ENCODE measurements at places on chromosomes 1 and 21. TPM values are rescaled to one million over a fixed set of nuclear protein-coding genes. Genes with fewer than 3 reads are reported as not detected.

GRCh38 chr21:37244501-37245095 is 22.5 kb downstream of the VPS26C start:
- DNase-seq: no peak

The PAQR7 gene
- total RNA-seq: 8.7 TPM

GRCh38 chr1:18332576-18332975 is 148.2 kb upstream of the KLHDC7A start:
- DNase-seq: no peak

The PLCH2 gene
- 0.92 TPM for total RNA-seq

DNA sequence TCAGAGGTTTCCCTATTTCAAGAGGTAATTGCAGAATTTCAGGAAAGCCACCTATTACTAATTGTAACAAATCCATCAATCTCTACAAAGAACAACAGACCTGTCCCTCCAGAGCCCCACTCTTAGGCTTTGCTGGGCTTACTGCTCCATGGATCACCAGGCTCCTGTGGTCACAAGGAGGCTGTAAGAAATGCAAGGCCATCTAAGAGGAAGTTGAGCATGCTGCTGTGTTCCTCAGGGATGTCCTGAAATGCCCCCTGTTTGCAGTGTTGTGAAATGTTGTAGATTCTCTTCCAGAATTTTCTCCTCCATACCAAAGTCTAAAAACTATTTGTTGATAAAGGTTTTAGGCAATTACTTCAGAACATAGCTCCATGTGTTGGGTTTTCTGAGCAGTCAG is 24.4 kb upstream of the DUSP23 start:
- DNase-seq: no peak

DNA sequence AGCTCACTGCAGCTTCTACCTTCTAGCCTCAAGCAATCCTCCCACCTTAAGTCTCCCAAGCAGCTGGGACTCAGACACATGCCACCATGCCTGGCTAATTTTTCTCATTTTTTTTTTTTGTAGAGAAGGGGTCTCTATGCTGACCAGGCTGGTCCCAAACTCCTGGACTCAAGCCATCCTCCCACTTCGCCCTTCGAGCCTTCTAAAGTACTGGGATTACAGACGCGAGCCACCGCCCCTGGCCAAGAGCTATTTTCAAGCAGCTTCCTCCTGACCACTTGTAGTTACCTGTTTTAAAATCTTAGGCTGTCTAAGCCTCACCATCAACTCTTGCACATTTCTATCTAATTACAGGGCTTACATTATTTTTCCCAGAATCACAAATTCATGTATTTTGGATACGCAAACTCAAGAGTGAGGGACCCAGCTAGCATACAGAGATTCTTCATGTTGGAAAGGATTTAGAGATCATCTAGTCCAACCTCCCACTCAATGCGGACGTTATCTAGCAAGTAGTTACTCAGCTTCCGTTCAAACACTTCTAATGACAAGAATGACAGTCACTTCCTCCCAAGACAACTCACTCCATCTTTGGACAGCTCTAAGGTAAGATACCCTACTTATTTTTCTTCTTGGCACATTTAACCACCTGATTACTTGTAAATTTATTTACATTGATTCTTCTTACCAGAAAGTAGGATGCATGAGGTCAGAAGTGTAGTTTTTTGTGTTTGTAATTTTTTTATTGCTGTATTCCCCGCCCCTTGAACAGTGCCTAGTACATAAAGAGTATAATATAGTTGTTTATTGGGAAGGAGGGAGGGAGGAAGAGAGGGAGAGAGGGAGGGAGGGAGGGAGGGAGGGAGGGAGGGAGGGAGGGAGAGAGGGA is 65.4 kb downstream of the LUZP1 start:
- no peak for DNase-seq

The OR10J1 gene
- not detected for total RNA-seq

DNA sequence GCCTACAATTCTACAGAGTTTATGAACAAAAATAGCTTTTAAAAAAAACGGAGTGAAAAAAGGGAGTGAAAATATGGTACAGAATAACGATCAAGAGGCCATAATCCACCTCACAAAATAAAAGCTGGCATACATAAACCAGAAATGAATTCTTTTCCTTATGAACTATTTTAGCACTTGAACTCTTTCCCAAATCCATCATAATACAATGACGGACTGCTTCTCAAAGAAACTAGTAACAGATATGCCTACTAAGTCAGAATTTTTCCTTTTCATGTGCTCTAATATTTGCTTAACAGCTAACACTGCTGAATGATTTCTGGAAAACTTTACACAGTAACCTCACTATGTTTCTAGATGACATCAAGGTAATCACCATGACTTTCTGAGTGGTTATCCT is 144.0 kb downstream of the EIF4G3 start:
- no peak for DNase-seq

Data from kidney epithelial cell (primary cell).